ENCODE measurements at places on chromosomes 4 and X.

DNA sequence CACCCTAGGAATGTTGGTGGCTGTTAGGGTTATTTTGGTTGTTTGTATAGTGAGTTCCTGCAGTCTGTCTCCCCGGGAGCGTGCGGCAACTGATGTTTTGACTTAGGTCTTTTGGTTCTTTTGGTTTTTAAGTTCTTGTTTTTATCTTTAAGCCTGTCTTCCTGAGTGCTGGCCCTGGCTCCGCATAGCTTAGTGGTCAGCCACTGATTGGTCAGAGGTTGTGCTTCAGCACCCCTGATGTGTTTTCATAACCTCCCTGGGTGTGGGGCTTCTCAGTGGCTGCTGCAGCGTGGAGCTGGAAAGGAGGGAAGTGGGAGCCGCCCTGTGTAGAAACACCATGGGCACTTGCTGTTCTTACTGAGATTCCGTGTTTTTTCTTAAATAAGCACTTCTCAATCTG lies 5.1 kb downstream of the PIGG start:
- no peak for DNase-seq

DNA sequence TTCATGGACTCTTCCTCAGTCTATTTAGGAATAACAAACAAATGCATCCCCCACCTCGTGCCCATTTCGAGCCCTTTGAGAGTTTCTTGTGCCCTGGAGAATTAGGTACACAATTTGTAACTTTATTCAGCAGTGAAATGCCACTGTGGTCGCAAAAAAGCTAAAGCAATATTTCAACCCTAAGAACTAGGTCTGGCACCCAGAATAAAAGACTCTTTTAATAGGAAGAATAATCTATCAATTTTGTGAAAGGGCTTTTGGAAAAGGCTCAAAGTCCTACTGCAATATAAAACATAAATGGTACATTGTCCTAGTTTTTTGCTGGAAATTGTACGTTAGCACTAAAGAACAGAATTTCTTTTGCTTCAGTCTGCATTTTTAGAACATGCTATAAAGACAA lies 304.6 kb upstream of the TENM3 start:
- DNase-seq = no peak

GRCh38 chr4:2817701-2818350 lies 24.9 kb downstream of the SH3BP2 start:
- no peak for DNase-seq

DNA sequence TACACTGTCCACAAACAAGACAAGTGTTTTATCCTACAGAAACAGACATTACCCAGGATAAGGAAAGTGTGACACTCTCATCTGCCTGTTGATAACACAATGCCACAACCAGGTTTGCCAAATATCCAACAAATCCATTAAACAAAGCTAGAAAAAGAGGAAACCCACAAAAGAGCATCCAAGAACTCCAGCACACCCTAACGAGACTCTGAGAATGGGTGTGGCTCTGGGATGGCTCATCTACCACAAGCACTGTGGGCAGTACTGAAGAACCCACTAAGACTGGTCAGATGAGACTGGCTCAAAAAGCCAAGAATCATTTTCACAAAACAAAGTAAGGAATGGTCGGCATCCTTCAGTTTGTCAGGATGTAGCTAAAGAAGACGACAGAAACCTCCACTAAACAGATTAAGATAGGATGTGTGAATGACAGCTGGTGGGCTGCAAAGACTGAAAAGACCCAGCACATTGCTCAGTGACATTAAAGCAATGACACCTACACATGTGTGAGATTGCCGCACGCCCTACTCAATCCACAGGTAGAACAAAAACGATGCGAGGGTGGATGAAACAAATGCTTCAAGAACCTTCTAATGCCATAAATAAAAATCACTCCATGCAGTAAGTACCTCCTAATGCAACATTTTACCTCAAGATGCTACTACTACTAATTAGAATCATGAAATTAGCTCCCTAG lies 14.7 kb downstream of the ATP8A1 start:
- DNase-seq = no peak

DNA sequence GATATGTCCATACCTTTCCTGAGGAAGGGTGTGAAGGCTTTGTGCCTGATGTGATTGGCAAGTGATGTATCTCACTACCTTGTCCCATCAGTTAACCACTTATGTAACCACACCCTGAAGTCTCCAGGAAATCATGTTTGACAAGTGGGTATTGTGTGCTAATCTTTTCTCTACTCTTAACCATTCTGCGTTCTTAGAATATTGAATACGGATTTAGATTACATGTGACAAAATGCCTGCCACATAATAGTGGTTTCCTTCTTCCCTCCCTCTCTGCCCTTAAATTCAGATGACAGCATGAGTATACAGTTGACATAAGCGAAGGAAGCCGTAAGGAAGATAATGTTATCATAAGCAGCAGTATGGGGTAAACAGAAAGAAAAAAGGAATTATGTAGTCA lies 108.4 kb downstream of the KLHL8 start:
- DNase-seq = no peak

DNA sequence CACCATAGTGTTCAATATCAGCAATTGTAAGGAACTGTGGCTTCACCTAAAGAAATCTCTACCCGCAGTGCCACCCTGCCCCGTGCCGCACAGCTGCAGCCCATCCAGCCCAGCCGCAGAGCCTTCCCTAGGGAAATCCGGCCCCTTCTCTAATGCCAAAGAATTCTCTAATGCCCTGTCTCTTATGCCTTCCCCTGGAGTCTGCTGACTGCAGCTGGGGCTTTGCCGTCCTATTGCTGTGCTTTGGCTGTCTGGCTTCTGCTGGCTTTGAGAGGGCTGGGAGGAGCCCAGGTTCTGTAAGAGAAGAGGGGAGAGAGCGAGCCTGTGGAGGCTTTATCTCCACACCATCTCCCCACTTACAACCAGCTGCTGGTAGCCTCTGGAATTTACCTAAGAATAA lies 85.9 kb upstream of the HELT start:
- DNase-seq = no peak

Measured in globus pallidus (tissue), 1 donor.